Kidney epithelial cell (primary cell): ENCODE measurements at places on chromosomes 7 and 10.

- DNase-seq = no peak
These were observed 71.4 kb downstream of the SGMS1 start for GRCh38 chr10:50552308-50552707.

- no peak for DNase-seq
These were observed 3.2 kb upstream of the ADGRA1 start for GRCh38 chr10:133084491-133084890.

DNA sequence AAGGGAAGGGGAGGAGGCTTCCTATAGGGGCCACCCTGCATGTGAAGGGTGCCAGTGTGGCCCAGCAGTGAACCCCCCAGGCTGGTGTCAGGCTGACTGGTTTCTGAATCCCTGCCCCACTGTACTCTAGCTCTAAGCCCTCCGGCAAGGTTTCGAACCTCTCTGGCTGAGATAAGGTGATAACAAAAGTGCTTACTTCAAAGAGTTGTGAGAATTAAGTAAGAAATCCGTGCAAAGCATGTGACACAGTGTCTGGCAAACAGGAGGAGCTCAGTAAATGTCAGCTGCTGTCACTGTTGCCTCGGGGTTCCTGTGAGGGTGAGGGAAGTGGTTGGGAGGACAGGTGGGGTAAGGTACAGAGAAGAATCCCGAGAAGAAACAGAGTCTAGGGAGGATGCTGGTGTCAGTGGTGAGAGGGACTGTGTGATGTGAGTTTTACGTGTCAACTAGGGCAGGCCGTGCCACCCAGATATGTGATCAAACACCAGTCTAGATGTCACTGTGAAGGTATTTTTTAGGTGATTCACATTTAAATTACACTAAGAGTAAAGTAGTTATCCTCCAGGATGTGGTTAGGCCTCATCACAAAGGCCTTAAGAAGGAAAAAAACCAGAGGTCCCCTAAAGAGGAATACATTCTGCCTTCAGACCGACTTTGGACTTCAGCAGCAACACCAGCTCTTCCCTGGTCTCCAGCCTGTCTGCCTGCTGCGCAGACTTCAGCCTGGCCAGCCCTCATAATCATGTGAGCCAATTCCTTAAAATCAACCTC lies 64.4 kb downstream of the BPGM start:
- no peak for DNase-seq

DNA sequence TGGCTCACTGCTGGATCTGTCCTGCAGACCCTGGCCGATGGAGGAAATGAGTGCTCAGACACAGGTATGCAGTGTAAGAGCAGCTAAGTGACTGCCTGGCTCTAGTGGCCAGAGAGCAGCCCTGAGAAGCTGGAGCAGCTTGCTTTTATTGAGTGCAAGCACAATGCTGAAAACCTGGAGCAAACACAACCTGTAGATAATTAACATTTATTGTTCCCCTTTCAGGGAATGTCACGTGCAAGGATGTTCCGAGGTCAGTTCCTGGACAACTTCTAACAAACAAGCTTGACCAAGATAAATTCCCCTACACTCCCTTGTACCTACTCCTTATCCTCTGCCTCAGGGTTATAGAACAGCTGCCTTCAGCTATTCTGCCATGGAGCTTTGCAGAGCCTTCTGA lies 31.3 kb downstream of the DDC start:
- no peak for DNase-seq

GRCh38 chr10:9334270-9334669 lies 1279.8 kb downstream of the GATA3 start:
- DNase-seq = no peak

GRCh38 chr7:112134039-112134438 lies 72.2 kb downstream of the DOCK4 start:
- DNase-seq = no peak

DNA sequence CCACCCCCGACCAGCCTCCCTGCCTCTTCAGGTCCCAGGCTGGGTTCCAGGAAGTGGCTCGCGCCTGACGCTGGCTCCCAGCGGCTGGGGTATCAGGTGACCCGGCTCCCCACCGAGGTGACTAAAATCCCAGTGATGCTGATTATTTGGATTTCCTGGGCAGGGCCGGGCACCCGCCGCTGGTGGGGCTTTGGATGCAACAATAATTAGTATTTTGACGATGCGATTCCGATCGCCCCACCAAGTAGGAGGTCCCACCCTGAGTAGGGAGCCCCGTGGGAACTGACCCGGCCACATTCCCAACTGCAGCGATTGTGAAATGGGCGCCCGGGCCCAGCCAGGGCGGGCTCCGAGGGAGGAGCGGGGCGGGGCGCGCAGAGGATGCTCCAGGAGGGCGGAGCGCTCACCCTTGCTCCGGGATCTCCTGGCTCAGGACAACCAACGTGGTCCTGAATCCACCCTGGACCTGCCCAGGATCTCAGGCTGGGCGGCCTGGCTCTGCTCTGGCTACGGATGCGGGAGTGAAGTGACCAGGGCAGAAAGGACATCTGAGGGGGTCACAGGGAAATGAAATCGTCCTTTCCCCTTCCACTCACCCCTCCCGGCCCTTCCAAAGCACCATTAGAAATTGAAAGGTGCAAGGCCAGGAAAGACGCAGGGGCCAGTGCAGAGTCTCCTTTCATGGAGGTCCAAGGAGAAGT lies 32.6 kb downstream of the DUSP5 start:
- DNase-seq = no peak

DNA sequence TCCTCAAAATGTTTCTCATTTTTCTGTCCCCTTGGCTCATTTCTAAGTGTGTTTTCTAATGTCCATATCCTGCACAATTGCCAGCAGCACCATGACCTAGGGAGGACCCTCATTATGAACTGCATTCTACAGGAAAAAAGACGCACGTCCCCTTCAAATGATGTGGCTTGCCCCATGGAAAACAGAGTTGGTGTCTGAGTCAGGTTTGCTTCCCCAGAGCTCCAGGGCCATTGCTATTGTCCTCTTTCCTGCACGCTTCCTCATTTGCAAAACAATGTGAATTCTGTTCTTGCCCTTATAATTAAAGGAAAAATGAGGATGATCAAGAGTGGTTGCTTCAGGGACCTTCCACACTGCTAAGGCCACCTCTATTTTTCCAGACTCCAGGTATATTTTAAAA lies 14.7 kb upstream of the ASB4 start:
- no peak for DNase-seq

GRCh38 chr10:103476046-103476768 lies 2.8 kb downstream of the CALHM3 start:
- no peak for DNase-seq

- DNase-seq = no peak
These were observed 61.8 kb downstream of the OAT start for GRCh38 chr10:124356701-124357560.

DNA sequence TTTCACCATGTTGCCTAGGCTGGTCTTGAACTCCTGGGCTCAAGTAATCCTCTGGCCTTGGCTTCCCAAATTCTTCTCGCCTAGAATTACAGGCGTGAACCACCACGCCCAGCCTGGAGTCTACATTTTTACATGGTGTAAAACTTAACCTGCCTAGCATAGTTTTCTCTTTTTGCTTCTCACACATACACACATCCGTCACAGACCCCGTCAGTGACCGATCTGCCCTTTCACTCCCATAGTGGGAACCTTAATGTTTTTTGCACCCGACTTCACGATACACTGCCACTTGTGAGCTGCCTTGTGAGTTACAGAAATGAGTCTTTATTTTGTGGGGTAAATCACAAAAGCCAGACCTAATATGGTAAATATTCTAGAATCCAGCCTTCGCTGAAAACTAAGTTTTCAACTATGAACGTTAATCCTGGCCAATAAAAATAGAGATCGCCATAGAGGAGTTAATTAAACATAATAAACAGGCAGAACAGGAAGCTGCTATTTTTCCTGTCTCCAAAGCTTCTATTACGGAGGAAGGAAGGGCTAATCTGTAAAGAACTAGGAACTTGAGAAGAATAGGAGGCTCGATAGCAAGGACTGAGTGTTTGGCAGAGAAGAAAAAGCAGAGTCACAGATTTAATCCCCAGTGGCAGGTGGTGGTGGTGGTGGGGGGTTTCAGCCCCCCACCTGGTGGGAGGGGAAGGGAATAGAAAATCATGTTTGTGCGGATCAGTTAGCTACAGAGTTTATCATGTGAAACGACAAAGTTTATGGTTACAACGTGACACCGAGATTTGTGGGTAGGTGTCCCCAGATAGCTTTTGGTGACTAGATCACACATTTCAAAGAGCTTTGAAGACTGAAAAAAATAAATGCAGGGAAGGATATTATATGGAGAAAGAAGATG lies 14.7 kb upstream of the FAM171A1 start:
- no peak for DNase-seq

- no peak for DNase-seq
These were observed 84.1 kb upstream of the LRRC18 start for GRCh38 chr10:49023752-49024151.

GRCh38 chr10:22097696-22098095 lies 94.2 kb upstream of the DNAJC1 start:
- no peak for DNase-seq

- peak; percentile 37 for DNase-seq
These were observed 33.2 kb downstream of the PNPLA8 start for GRCh38 chr7:108492742-108493141.

DNA sequence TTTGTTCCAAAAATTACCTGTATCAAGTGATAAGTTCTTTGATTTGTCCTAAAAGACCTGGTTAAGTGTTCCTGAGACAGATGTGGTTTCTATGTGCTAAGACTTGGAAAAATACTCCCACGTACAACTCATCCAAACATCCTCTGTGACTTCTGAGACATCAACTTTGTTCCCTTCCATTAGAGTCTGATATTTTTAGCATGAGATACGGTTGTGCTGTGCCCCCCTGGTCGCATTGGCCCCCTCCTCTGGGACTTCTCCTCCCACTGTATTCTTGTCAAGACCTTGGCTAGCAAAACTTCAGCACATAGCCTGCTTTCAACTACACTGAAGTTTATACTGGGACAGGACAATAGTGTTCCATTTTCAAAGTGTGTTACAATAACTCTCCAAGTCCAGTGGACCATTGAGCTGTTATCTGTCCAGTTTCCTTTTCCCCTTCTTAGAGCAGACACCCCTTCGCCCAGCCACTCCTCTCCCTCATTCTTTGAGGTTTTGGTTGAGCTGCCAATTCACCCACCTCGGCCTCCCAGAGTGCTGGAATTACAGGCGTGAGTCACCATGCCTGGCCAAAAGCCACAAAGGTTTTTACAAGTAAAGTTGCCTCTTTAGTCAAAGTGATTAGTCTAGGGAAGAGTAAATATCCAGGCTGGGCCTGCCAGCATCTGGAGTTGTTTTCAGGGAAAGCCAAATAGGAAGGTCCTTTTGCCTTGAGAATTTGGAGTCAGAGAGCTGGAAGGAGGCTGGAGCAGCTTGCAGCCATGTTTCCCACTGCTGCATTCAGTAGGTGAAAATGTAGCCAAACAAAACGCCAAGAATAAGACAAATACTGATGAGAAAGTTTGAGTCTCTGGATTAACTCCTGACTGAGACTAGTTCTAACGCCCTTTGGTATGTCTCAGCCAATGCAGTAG lies 17.8 kb upstream of the PDLIM1 start:
- peak; percentile 95 for DNase-seq

DNA sequence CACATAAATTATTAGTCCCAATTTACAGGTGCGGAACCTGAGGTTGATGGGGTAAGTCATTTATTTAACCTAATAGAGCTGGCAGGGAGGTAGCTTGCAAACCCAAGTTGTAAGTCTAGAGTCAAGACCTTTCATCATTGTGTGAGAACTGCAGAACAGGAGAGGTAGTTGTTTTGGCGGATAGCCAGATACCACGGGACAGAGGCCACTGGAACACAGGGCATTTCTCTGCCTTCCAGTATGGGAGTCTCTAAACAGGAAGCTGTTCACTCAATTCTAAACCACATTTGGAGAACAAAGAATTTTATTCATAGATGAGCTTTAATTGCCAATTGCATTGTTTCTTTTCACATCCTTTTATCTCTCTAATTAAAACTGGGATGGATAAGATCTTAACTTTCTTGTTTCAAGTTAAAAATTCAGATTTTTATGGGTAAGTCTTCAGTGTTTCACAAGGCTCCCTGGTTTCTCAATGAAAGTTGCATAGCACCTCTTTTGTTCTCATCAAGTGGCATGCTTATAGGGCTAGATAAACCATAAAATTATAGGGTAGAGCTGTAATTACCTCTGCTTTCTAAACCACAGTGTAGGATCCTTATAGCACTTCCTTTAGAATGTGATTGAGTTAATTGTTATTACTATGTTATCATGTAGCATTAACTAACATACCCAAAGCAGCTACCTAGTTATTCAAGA lies 489.0 kb downstream of the GATA3 start:
- DNase-seq = no peak

DNA sequence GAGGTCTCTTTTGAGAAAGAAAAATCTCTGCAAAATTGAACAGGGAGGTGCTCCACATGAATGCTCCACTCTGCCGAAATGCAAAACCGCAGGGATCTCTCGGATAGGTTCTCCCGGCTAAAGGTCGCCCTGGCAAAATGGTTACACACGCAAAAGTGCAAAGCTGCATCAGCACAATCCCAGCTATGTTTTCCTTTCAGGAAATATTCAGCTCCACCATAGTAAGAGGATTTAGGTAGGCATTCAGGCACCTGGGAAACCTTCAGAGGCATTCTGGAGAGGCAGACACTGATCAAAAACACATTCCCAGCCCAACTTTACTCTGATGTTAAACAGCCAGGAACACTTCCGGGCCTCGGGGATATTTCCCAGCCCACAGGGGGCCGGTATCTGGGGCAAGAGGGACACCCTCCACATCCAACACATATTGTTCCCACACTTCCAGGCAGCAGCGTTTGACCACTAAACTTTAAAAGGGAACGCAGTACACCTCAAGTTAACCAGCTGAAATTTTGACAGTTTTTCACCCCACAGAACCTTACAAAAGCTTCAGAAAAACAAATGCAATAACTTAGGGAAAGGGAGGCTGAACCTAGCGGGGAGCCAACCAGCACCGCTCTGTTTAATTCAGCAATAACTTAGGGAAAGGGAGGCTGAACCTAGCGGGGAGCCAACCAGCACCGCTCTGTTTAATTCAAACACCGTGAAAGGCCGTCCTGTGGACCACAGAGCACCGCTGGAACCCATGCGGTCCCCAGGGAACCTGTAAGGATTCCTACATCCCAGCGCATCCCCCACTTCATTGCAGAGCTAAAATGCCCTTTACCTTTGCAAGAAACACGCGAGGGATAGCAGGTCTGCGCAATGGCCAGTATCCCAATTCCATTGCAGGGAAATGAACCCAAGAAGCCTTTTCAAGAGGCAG lies 45.9 kb downstream of the TNS3 start:
- DNase-seq = no peak

DNA sequence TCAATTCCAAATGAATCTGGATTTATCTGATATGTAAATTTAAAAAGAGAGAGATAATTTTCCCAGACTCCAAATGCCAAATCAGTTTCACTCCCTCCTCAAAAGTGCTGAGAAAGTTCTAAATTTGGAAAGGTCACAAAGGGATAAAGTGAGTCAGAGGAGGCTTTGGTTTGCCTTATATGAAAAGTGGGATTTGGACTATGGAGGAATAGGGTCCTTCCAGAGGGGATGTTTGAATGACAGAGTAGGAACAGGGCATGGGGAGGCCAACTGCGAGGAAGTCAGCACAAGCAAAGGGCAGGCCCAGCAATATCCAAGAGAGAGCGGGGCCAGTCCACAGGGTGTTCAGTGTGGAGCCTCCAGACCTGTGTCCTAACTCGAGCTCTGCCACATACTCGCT lies 9.8 kb upstream of the FAS start:
- no peak for DNase-seq
